NCI-H1930 (cell line): ENCODE measurements at places on chromosomes 5 and 9.

GRCh38 chr9:137255448-137256114 is 454 bp downstream of the NELFB start:
- DNase-seq = no peak

DNA sequence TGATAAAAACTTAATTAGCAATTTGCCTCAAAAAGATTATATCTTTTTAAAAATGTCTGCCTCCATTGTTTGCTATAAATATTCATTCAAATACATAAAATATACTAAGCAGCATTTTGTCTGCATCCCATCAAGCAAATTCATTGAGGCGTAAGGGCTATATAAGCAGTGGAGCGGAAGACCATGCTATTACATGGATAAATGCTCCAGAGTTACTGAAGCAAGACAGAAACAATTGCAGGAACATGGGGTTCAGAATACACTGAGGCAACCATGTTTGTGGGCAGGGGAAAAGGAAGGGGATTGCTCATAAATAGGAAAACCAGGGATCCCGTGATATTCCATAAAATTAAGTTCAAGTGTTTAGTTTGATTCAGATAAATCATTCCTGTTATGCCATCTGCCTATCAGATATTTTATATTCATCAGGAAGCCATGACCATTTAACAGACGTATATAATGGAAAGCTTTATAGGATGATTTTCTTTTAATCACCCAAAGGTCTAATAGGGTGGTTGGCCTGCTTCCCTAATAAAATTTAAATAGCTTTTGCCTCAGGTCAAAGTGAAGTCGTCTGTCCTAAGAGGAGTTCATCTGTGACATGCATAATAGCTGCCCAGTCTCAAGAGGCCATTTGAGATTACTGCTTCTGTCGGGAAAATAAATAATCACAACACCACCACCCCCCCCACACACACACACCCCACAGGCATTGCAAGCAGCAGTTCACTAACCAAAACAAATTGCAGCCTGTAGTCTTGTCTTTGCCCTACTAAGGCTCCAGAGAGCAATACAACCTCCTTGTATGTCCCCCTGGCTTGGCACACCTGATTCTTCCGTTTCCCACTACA is 105.2 kb downstream of the RASEF start:
- no peak for DNase-seq

GRCh38 chr5:136066661-136067271 is 38.0 kb downstream of the TGFBI start:
- no peak for DNase-seq

- no peak for DNase-seq
Observed at GRCh38 chr9:84371737-84372136, 31.2 kb upstream of the SLC28A3 start.

DNA sequence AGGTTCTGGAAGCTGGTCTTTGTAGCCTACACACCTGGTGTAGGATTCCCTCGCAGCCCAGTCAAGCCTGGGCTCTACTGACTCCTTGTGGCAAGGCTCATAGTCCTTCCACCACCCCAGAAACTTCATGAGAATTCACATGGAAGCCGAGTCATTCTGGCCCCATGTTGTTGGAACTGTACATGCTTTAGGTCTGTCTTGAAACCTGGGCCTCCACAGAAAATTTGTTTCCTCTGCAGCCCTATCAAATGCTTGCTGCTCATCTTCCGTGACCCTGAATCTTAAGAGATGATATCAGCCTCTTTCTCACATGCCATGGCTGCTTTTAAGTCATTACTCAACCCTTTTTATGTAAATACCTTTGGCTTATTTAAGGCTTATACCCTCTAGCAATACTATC is 113.4 kb upstream of the GRHPR start:
- no peak for DNase-seq

DNA sequence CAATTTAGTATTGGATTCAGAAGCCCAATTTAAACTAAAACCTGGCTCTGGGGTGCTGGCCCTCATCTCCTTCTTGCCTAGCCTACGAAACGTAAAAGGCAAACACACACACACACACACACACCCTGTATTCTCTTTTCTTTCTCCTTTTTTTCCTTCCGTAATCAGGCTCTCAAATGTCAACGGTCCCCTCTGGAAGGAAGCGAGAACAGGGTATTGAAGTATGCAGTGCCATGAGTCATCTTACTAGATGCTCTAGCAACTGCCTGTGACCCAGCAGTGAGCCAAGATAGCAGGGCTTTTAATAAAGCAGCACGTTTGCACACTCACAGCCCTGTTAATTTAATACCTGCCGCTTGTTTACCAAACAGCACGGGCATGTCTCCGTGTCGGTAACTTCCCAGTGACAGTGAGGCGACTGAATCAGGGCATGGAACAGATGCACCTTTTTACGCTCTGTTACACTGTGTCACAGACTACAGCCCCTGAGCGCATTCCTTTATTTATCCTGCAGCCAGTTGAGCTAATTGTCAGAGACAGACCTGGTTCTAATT is 243.8 kb downstream of the BNC2 start:
- DNase-seq = no peak

DNA sequence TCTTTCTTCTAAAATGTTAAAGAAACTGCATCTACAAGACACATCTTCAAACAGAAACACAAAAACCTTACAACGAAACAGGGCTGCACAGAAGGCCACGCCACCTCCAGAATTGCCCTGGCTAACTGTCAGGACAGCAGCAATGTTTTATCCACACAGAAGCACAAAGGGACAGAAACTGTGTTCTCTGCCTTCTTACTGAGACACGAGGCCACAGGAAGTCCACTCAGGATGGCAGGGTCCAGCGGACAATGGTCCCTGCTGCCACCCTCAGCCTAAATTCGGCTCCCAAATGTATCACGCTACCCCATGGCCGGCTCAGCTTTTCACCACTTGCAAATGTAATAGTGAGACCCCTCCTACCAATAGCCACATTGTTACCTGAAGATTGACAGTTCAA is 159.8 kb upstream of the PHYKPL start:
- no peak for DNase-seq
